Stimulated activated CD4-positive, alpha-beta T cell treated with anti-CD3 and anti-CD28 coated beads, Interleukin-2, amount 100 ng/mL, for 24 hours (primary cell): ENCODE measurements at places on chromosomes 4 and X.

DNA sequence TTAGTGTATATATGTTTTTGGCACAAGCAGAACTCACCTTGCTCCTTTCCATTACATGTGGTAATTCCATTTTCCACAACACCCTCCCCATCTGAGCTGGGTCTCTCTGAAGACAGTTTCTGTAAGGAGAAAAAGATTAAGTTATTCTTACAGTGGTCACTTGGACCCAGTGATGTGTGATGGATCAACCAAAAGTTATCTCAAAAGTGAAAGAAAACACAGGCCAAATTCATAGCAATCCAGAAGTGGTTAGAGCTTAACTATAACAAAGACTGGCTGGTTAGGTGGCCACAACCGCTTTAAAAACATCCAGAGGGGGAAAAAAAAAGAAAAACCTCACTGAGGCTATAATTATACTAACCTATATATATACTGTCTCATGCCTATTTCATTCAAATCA lies 123.7 kb downstream of the AFAP1 start:
- no peak for DNase-seq

- no peak for DNase-seq
Measured at GRCh38 chr4:163193717-163194116, 27.0 kb upstream of the NAF1 start.

DNA sequence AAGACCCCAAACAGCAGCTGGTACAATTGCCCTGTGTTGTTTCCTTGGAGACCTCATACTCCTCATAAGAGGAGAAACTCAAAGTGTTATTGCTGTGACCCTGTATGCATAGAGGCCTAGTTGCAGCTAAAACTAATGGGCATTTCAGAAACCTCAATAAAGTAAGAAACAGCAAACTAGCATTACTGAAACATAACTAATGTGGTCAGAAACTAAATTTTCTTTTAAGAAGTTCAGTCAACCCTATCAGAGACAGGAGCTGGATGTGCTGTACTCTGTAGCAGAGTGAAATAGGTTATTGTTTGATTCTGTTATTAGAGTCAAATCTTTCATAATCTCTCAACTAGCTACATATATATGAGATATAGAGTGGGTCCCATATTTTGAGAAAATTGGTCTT lies 257.5 kb upstream of the IRS4 start:
- no peak for DNase-seq

- DNase-seq, result no peak
Measured at GRCh38 chrX:150253959-150254620, 109.0 kb upstream of the MAMLD1 start.

DNA sequence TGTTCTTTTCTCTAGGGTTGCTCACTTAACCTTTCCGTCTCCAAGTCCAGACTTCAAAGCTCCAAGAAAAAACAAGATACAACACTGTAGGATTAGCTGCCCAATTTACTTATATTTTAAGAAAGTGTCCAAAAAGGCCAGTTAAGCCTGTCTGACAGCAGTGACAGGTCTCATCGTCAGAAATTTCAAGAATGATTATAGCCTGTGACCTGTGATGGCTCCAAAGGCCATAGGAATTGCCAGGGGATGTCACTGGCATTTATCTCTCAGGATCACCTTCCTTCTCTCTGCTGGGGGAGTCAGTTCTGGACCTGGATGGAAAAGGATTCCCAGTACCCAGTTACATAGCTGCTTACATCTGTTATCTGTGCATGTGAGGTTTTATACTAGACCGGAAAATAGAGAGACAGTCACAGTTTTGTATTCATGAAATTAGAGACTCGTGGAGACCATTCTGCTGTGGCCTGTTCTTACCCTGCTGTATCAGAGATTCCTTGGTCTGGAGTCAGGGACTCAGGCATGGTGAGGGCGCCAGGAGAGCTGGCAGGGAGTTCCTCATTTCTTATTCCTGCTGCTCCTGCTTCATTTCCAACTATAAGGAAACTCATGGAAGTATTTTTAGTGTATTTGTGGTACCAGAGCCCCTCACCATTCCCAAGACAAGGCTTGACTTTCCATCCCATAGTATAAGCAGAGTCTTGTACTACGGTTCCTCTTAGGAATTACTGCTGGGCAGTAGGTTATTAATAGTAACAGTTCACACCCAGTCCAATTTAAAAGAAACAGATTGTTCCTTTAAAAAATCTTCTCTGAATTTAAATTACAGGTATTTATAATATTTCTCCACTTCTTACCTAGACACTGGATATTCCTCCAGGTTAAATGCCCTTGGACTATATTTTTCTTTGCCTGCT lies 220.8 kb downstream of the SHROOM3 start:
- no peak for DNase-seq

DNA sequence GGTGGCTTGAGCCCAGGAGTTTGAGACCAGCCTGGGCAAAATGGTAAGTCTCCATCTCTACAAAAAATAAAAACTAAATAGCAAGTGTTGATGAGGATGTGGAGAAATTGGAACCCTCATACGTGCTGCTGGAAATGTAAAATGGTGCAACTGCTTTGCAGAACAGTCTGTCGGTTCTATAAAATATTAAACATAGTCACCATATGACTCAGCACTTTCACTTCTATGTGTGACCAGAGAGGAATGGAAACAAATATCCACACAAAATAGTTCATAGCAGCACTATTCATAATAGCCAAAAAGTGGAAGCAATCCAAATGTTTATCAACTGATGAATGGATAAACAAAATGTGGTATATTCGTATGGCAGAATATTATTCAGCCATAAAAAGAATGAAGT lies 60.8 kb upstream of the FMR1 start:
- no peak for DNase-seq
